Kidney tubule cell (primary cell): ENCODE measurements at places on chromosomes 11 and 22.

DNA sequence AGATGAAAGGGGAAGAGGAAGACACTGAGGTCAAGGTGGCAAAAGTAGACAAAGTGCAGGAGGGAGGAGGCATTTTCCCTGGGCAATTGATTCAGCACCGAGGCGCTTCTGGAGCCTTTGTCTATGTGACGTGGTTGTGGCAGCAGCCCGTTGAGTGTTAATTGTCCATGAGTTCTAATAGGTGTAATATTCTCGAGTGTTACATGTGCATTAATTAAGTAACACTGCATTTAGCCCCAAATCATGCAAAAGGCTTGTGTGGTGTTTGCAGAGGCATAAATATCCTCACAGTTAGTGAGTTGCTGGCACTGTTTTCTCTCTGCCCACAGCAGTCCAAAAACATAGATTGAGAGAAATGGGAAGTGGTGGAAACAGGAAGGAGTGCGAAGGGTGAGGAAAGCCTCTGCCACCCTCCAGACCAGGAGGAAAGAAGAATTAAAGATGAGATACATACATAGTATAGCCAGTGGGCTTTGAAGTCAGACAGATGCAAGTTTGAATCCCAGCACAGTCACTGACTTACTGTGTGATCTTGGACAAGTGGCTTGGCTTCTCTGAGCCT is 361.2 kb downstream of the MN1 start:
- no peak for DNase-seq

DNA sequence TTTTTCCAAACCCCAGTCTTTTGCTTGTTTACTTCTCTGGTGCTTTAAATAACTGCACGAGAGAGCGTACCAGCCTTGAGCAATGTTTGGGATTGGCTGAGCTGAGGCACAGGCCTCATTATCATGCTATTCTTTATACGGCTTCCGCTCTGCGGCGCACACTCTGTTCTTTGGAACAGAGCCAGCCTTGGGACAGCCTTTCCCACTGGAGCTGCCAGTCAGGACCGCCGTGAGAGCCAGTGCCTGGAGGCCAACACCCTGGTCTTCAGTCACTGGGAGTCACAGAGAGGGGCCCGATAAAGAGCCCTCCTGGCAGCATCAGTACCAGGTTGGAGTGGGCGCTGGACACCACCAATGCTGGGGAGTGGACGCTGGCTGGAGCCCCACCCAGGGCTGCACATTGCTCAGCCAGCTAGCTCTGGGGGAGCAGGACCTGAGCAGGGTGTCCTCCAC is 125.6 kb downstream of the BCR start:
- peak; percentile 70 for DNase-seq

DNA sequence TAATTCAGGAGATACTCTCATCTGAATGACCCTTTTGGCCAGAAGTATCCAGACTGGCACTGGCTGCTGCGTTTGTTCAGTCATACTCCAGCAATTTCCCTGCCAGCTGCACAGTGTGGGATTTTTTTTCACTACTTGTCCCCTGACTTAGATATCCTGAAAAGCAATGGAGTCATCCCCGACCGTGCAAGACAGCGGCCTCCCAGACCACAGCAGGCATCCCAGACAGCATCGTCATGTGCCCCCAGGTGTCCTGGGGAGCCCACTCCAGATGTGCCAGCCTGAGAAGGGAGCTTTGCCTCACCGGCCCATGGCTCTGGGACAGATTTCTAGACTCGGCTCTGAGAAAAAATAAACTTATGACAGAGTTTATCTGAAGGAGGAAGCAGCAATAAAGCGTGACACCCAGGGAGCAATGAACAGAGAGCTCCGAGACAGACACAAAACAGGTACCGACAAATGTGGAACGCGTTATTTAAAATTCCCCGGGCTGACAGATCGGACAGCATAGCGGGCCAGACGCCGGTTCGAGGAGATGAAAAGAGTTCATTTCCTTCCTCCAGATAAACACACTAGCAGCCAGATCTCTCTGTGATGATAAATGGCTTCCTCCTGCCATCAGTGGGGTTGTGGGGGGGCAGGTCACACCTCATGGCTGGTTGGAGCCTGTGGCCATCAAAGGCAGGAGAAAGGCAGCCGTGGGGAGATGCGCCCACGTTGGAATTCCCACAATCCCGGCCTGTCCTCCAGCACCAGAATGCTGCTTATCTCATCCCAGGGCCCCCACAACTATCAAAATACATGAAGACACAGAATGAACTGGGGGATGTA is 106.4 kb upstream of the FGF3 start:
- no peak for DNase-seq

GRCh38 chr22:40401981-40402406 is 31.6 kb downstream of the SGSM3 start:
- DNase-seq, result no peak

DNA sequence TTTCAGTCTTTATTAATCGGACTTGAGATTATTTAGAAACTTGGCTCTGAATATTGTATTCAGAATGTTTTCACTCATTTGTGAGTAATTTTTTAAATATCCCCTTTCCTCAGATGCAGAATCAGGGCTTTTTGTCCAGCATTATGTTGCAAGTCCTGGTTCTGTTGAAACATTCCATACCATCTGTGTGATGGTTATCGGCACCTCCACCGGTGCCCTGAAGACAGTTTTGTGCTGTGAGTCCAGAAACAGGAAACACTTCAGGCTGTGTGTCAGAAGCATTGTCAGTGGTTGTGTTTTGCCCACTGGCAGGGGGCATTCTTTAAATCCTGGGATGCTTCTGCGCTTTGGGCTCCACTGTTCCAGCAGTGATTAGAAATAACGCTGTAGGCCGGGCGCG is 20.4 kb downstream of the CDPF1 start:
- DNase-seq, result no peak

GRCh38 chr11:15821451-15821850 is 534.9 kb downstream of the SOX6 start:
- DNase-seq, result no peak

GRCh38 chr22:36819112-36819511 is 2.3 kb upstream of the PVALB start:
- no peak for DNase-seq

GRCh38 chr11:104465321-104465720 is 301.4 kb upstream of the PDGFD start:
- no peak for DNase-seq

GRCh38 chr22:44126807-44127206 is 53.9 kb upstream of the PARVG start:
- no peak for DNase-seq

DNA sequence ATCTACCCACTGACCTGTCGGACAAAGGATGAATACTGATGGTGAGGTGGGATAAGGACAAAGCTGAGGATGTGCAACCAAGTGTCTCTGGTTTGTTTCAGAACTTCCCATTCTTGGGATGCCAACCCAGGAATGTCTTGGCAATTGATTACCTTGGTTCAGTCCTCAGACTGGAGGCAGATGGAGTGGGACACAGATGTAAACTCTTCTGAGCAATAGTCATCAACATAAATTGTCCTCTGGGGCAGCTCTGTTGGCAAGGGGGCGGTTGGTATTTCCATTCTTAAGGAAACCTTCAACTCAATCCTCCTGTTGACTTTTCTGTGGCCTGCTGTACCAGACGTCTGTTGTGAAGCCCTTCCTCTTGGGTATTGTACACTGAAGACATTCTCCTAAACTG is 6.8 kb downstream of the ABTB2 start:
- no peak for DNase-seq

- DNase-seq, result no peak
Measured at GRCh38 chr11:35116245-35116644, 22.7 kb upstream of the CD44 start.

DNA sequence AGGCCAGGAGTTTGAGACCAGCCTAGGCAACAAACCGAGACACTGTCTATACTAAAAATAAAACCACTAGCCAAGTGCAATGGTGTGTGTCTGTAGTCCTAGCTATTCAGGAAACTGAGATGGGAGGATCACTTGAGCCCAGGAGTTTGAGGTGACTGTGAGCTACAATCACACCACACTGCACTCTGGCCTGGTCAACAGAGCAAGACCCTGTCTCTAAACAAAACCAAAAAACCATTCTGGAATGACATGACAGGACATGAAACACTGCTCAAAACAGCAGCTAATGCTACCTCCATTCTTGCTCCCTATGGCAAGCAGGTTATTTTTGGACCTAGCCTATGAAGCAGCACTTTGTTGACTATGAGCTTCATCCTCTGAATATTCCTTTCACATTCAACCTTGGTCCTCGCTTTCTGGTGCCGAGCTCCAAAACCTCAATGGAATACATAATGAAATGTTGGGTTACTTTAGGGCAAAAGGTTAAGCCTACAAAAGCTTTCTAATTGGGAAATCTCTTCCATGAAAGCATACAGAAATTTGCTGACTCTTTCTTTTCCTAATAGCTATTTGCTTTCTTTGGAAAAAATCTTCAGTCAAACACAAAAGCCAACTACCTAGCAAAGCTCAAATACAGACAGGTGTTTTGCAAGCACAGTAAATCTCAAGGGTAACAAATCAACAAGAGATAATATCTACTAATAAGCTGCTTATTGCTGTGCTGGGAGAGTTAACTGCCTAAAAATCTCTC is 21.1 kb downstream of the SIK3 start:
- peak; percentile 72 for DNase-seq

GRCh38 chr11:17650127-17650911 is 69.1 kb upstream of the MYOD1 start:
- DNase-seq, result no peak

- DNase-seq, result no peak
Measured at GRCh38 chr11:12743834-12744449, 69.7 kb downstream of the TEAD1 start.

- no peak for DNase-seq
Measured at GRCh38 chr11:3936517-3936916, 81.1 kb downstream of the STIM1 start.

DNA sequence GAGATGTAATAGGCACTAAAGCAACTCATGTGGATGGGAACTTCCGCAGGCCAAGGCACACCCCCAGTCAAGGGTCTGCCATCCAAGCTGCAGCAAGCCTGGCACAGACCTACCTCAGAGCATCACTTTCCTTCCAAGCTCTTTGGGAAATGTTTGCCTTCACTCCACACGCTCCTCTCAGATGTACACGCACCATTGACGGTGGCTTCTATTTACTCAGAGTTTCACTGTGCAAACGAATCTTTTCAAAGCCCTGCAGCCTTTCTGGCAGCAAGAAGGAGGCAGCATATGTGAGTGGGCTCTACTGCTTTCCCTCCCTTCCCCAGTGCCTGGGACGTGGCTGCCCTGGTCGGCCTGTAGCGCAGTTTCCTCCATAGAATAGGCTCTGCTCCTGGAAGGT is 60.9 kb upstream of the USP47 start:
- no peak for DNase-seq

- no peak for DNase-seq
Measured at GRCh38 chr11:120918257-120918656, 105.6 kb upstream of the TBCEL start.
